Stimulated activated CD4-positive, alpha-beta T cell treated with anti-CD3 and anti-CD28 coated beads, Interleukin-2, amount 100 ng/mL, for 48 hours (primary cell): ENCODE measurements at places on chromosomes 1 and 21.

DNA sequence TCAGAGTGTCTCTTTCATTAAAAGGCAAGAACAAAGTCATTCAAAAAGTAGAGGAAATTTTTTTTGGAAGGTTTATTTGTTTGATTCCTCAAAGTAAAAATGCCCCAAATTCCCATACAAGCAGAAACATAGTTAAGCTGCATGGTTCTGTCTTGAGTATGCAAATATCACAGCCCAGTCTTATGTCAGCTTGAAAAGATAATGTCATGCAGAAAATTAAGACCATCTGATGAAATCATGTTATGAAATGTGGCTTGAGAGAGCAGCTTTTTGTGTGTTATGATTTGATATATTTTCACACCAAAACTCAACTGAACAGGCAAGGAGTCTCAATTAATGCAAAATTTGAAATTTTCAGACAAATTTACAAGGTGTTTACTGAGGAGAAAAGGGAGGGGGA is 411.0 kb downstream of the LMO4 start:
- no peak for DNase-seq

DNA sequence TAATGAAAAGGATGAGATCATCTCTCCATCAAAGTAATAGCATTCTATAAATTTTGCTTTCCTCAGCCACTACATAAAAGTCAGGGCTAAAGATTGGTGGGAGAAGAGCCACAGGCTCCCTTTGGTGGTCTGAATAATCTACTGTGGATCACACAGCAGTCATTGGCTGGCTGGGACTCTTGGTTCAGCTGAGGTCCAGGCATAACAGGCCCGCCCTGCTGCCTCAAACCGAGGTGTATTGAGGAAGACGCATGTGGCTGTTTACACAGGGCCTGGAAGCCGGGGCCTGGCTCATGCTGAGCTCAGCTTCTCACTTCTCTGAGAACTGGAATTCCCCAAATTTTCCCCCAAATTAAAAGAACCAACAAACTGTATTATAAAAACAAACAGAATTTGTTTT is 139.2 kb downstream of the PTPRC start:
- DNase-seq: no peak

- DNase-seq: no peak
Observed at GRCh38 chr1:111201275-111202090, 1.0 kb upstream of the DENND2D start.

GRCh38 chr1:200751717-200752116 is 13.0 kb downstream of the CAMSAP2 start:
- no peak for DNase-seq

GRCh38 chr1:212643877-212644276 is 35.3 kb downstream of the ATF3 start:
- DNase-seq: no peak

GRCh38 chr1:182556279-182556678 is 32.8 kb downstream of the RNASEL start:
- no peak for DNase-seq

- no peak for DNase-seq
Observed at GRCh38 chr1:223776826-223777454, 64.6 kb downstream of the CAPN2 start.

GRCh38 chr1:50829014-50829958 is 130.8 kb downstream of the FAF1 start:
- no peak for DNase-seq
